ENCODE measurements at places on chromosomes 5 and 9.

DNA sequence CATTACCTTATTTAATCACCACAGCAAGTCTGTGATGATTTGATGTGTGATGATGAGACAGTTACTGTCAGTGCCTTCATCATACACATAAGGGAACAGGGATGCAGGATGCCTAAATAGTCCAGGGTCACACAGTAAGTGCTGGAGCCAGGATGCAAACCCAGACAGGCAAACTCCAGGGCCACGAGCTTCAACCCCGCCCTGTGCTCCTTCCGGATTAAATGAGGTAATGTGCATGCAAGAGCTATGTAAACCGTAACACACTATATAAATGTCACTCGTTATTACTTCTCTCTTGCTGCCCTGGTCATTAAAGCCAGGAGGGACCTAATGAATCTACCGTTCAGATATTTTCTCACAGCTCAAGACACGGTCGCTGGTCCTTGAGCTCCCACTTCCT is 12.8 kb downstream of the SMIM23 start:
- DNase-seq = no peak

DNA sequence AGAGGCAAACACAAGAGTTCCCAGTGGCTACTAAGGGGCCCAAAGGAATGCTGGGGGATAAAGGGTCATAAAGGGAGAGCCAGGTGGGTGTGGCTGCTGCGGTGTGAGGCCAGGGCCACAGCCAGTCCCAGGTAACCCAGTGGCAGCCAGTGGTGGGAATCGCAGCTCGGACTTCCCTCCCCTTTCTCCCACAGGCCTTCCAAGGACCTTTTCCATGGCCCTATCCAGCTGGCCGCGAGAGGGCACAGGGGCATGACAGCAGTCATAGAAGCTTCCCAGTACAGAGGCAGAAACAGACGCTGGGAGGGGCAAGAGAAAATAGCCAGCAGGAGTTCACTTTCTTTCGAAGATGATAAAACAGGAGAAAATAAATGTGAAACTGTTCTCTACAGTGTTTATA is 257.6 kb downstream of the SEMA5A start:
- DNase-seq = no peak

DNA sequence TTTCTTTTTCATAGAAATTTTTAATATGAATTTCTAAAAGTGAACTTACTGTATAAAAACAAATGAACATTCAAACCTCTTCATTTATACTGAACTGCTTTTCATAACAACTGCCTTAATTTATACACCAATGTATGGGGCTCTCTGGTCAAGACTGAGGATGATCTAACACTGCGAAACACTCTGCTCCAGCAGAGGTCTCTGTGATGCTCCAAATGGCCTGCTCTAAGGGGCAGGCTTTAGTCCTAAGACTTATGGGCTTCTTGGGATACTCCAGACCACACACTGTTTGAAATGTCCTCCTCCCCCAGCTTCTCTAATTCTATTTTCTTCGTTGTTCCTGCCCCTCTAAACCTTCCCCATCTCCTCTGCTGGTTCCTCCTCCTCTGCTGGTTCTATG is 58.5 kb downstream of the LIFR start:
- no peak for DNase-seq

GRCh38 chr9:117704597-117704996 is 394 bp downstream of the TLR4 start:
- no peak for DNase-seq

DNA sequence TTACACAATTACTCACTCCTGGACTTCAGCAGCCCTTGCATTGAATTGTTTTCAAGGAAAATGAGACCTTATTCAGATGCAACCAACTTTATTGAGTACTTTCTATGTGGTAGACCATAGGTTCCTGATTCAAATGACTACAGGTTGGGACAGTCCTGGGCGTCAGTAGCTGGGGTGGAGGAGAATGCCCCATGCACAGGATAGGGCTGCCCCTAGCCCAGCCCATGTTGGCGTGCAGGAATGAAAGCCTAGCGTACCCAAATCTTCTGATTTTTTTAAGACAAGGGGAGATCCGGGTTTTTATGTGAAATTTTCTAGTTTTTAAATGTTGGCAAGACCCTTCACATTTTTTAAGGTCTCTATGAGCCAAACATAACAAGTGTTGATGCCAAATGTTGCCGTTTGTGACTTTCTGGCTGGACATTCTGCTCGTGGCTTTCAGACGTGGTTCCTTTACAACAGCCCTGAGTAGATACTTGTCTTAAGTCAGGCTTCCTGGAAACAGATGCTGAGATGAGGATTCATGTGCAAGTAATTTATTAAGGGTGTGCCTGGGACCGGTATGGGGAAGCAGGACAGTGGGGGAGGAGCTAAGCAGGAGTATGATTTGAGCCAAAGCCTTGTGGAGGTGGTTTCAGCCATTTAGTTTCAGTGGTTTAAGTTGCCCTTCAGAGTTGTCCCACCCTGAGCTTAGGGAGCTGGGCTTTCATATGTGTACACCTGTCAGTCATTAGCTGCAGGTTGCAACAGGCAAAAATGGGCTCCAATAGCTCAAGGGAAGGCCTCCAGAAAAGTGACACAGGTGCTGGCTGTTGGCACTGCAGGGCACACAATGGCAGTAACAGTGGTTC is 154.1 kb downstream of the NTRK2 start:
- no peak for DNase-seq

DNA sequence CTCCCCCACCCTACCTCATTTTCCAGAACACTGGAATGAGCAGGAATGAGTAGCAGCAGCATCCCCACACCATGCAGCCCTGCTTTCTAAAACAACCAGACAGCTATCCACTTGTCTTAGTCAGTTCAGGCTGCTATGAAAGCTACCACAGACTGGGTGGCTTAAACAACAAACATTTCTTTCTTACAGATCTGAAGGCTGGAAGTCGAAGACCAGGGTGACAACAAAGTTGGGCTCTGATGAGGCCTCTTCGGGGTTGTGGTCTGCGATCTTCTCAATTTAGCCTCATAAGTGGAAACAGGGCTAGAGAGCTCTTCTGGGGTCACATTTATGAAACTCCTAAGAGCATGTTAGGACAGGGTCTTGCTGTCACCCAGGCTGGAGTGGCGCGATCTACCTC is 38.9 kb downstream of the LPAR1 start:
- no peak for DNase-seq

DNA sequence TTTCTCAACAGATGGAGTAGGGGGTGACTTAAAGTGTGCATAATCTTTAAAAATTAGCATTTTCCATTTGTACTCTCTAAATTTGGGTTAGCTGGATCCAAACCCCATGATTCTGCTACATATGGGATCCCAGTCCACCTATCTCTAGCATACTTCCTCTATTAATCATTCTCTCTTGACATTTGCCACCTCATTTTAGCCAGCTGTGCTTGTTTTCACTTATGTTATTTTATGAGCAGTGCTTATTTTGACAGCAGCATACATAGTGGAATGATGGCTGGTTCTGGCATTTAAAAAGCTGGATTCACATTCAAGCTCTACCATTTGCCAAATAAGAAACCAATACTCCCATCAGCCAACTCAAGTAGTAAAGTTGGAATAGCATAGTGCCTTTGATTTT is 22.5 kb upstream of the SNX18 start:
- no peak for DNase-seq

- DNase-seq = peak; percentile 12
Observed at GRCh38 chr5:32542216-32543059, 42.9 kb upstream of the SUB1 start.

GRCh38 chr5:42811591-42812446 is at the start of gene SELENOP:
Gene SELENOP (minus strand): TSS chr5:42811892. CDS start chr5:42808353, 3,539 bp downstream.
- DNase-seq = no peak

DNA sequence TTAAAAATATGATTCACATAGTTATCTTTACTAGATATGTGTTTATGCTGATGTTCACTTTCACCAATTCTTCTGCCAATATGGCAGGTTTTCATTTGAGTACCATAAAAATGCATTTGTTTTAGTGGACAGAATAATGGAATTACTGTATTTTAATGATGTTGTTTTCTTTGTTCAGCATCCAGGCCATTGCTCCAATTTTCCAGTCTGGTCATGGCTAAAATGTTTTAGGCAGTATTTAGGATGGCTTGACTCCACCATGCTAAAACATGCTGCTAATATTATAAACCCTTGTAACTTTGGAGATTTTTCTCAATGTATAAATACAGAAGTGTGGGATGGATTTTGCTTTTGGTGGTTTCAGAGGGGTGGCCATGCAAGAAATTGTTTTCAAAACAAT is 273.0 kb upstream of the RPS23 start:
- DNase-seq = no peak

GRCh38 chr5:169341556-169341955 is 40.6 kb upstream of the SLIT3 start:
- DNase-seq = no peak

- no peak for DNase-seq
Observed at GRCh38 chr5:84565866-84566265, 181.2 kb upstream of the EDIL3 start.

DNA sequence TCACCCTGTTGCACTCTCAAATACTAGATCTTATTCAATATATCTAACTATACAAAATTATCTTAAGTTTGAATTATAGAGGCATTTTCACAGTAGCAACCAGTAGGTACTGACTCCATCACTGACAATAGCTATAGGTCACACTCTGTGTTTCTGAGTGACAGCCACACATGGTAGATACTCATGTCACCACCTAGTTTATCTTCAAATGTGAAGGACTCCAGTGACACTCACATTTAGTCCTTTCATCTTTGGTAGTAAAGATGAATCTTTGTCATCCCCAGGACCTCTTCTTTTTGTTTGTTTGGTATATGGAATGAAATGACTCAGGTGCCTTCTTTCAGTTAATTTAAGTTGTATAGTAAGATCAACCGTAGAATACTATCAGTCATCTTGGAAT is 102.5 kb upstream of the DHFR start:
- DNase-seq = no peak

GRCh38 chr9:131606896-131607567 is 61.7 kb downstream of the PRRT1B start:
- DNase-seq = no peak

GRCh38 chr5:34684980-34685352 is 28.8 kb downstream of the RAI14 start:
- no peak for DNase-seq

GRCh38 chr5:171623551-171624097 is 162.0 kb upstream of the SMIM23 start:
- DNase-seq = no peak

DNA sequence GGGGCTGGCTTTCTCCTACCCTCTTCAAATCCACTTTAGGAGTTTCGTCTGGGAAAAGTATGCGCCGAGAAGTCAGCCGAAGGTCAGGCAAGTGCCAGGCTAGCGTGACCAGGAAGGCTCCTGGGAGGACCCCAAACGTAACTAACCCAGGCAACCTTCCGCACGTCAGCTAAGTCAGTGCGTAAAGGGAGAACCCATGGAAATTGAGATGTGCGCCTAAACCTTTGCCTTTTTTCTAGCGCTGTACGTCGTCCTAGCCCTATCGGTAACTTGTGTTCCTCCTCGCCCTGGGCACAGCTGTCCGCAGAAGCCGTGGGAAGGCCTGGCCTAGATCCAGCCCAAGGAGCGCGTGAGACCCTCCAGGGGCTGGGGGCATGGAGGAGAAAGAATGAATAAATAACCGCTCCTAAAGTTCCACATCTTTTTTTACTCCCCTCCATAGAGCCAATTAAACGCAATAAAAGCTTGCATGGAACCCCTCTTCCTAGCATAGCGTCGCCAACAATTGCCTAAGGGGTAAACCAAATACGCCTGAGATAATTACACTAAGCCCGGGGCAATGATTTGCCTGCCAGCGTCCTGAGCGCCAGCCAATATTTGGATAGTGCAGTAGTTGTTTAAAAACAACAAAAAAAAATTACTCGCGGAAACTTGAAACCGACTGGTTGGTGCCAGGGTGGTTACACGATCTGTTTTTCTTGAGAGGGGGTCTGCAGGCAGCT is 4.0 kb upstream of the FOXB2 start:
- no peak for DNase-seq

- no peak for DNase-seq
Observed at GRCh38 chr5:142870532-142871362, 100.6 kb downstream of the ARHGAP26 start.

GRCh38 chr5:80064124-80064523 is 29.0 kb downstream of the THBS4 start:
- no peak for DNase-seq

DNA sequence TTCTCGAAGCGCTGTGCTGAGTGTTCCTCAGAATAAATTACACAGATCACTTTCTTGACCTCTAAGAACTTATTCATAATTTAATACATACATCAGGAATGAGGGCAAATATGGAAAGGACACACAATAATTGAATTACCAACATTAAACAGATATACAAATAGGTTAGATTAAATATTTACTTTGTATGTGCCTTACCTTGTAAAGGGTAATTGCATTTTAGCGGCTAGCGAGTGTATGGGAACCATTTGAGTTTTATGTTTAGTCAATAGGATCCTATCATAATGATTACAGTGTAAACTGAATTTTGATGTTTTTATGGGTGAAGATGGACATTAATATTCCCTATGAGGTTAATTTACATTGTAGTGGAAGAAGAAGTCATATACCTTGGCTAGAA is 1187.1 kb upstream of the WWC1 start:
- DNase-seq = no peak

DNA sequence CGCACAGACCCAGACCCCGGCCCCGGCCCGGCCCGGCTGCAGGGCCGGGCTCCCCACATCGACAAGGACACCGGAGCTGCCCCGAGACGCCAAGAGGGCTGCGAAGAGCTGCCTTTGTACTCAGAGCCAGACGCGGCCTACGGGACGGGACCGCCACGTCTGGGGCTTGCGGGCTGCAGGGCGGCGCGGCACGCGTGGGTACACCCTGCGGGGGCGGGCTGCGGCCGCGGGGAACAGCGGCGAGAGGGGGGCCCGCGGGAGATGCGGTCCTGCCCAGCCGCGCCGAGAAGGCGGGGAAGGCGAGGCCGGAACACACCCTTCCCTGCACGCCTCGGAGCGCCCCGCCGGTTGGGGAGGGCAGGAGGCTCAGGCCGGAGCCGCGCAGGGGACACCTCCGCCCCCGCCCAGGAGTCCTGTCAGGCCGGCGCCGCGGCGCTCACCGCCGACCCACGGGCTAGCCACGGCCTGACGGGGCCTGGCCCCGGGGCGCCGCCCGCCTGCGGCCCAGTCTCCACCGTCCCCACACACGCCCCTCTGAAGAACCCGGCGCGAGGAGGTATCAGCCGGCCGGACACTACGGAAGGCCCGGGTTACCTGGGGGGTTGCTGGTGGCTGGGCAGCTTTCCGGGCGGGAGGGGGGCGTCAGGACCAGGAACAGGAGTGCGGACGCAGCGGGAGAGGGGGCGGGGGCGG is 478 bp downstream of the RAB14 start:
- peak; percentile 53 for DNase-seq

DNA sequence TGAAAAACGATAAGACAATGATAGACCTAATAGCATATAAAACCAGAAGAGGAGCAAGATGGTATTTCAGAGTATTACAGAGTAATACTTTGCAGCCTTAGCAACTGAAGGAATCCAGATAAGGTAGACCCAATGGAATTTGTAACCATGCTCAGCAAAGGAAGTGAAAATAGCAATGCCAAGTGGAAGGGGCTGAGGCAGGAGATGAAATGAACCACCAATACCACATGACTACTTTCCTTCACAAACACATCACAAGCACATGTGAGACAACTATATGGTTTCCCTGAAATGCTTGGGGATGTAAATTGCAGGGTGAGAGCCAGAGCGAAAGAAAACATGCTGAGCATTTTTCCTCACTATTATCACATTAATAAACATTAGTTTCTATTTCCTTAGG is 79.8 kb upstream of the MELK start:
- DNase-seq = peak; percentile 13
